Endothelial cell of umbilical vein (primary cell): ENCODE measurements at places on chromosomes 13 and 19.

DNA sequence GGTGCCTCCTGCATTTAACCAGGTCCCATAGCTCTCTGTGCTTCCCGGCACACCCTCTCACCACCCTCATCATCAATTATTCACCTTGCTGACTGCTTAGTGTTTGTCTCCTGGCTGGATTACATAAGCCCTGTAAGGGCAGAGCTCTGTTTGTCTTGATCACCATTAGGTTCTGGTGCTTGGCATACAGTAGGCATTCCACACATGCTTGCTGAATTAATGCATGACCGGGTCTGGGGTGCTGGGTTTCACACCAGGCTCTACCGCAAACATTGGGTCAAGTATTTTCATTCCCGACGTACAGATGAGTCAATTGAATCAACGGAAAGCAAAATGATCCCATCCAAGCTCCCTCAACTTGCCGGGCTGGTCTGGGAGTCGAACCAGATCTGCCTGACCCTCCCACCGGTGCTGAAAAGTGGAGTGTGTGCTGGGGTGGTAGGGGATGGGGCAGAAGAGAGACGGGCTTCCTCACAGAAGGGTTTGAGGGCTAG is 28.5 kb downstream of the VAV1 start:
- peak; percentile 15 for DNase-seq

- DNase-seq: no peak
Measured at GRCh38 chr13:39217471-39217870, 179.2 kb downstream of the NHLRC3 start.

DNA sequence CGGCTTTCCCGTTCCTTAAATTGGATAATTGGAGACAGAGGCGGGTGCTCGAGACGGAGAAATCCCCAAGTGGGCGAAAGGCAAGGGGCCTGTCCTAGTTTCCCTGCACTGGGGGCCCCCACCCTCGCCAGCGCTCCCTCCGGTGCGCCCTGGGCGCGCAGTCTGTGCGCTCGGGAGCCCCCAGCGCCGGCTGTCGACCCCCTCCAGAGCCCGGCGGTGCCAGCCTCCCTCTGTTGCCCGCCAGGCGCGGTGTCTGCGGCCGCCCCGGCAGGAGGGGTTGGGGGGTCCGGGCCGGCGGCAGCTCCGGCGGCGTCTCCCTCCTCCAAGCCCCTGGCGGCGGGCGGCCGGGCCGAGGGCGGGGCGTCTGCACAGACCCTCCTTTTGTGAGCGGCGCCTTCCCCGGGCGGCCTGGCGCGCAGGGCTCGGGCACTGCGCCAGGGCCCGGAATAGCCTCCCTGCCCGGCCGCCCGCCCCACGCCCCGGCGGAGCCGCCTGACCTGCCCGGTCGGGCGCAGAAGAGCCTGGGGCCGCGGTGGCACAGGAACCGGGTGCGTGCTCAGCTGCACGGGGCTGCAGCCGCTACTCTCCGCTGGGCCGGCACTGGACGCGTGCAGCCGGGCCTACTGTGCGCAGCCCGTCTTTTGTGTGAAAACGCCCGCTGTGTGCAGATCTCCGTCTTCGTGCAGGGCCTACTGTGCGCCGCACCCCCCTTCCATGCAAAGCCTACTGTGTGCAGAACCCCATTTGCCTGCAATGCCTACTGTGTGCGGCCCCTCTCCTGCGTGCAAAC is 13.2 kb downstream of the GADD45B start:
- DNase-seq: peak; percentile 34

- DNase-seq: no peak
Measured at GRCh38 chr19:9971166-9971897, 35.0 kb upstream of the OLFM2 start.

- DNase-seq: no peak
Measured at GRCh38 chr19:4059891-4060620, 6.6 kb downstream of the ZBTB7A start.

- DNase-seq: no peak
Measured at GRCh38 chr13:88958821-88959220, 1287.7 kb downstream of the SLITRK5 start.

- peak; percentile 37 for DNase-seq
Measured at GRCh38 chr13:111251646-111252445, 68.6 kb upstream of the TEX29 start.

- DNase-seq: peak; percentile 71
Measured at GRCh38 chr19:7871437-7872305, 2.5 kb downstream of the PRR36 start.

DNA sequence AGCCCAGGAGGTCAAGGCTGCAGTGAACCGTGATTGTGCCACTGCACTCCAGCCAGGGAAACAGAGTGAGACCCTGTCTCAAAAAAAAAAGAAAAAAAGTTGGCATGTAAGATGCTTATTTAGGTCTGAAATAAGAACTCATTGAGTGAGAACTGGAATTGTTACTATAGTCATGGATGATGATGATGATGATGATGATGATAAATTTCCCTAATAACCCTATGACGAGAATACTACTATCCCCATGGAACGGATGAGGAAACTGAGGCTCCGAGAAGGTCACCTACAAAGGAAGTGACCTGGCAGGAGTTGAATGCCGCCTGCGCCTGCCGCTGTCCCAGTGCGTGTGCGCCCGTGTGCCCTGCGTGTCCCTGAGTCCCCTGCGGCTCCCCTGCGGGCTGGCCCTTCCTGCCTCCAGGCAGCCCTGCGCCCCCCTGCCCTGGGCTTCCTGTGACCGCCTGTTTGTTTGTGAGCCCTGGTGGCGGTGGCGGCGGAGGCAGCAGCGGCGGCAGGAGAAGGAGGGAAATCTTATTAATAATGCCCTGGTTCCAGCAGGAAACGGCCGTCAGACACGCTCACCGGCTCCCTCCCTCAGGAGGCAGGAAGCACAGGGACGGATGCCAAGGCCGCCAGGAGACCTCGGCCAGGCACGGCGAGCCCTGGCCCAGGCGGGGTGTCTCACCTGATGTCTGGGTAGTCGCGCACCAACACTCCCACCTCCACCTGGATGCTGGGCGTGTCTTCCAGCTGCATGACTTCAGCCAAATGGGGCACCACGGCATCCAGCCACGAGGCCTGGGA is 29.6 kb downstream of the EXOC3L2 start:
- peak; percentile 60 for DNase-seq

- DNase-seq: no peak
Measured at GRCh38 chr19:39704181-39705044, at the start of gene LGALS14. LGALS14 (plus strand) TSS chr19:39704481; CDS start chr19:39704529, 48 bp downstream.

GRCh38 chr13:111492341-111492950 is 172.0 kb downstream of the TEX29 start:
- DNase-seq: no peak
